Right forelimb (tissue), 1 donor: ENCODE measurements at places on chromosomes 1 and 21.
A peak's percentile ranks its signal among the peaks of the same experiment; 100 is the strongest.

GRCh38 chr1:184929711-184930202 lies 44.6 kb downstream of the NIBAN1 start:
- DNase-seq: no peak

- DNase-seq: no peak
Observed at GRCh38 chr1:221100611-221101010, 221.4 kb downstream of the HLX start.

GRCh38 chr1:182765391-182765790 lies 24.2 kb upstream of the NPL start:
- no peak for DNase-seq

DNA sequence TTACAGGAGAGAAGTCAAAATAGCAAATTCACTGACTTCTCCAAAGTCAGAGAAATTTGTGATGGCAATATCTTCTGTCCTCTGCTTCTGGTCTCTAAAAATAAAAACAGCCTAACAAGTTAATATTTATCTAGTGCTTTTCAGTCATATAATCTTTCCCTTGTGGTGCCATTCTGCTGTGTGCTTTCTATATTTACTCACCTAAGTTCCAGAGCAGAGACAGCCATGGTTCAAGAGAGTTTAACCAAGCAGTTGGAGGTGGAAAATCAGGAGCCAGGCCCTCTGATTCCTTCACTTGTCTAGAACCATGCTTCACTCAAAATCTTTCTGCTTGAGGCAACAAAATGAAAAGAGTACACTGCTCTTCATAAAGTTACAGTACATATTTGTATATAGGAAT lies 39.3 kb downstream of the BRINP2 start:
- DNase-seq: no peak

GRCh38 chr1:202237052-202237451 lies 43.5 kb downstream of the LGR6 start:
- DNase-seq: no peak

DNA sequence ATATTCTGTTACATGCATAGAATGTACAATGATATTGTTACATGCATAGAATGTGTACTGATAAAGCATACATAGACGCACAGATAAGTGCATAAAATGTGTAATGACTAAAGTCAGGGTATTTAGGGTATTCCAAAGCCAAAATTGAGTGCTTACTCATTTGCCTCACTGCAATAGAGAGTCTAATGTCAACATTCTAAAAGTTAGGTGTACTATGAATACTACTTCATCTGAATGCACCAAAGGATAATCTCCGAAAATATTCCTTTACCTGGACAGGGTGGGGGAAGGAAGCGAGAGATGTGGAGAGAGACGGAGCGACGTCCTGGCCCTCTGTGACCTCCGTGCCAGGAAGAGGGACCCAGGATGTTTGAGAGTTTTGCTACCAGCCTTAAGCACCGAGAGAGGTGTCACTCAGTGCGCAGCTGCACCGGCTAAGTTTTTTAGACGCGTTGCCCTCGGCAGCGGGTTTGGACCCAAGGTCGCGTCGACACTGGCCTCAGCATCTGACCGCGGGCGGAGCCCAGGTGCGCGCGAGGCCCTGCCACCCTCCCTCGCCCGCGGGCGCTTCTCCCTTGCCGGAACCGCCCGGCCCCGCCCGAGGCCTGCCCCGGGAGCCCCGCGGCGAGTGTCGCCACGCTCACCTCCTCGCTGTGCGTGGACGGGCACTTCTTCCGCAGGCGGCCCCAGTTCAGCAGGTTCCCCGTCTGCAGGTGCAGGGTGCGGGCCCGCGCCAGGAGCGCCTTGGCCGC lies 660 bp downstream of the GCLM start:
- DNase-seq: peak; percentile 45

GRCh38 chr1:218301217-218301616 lies 16.1 kb downstream of the RRP15 start:
- DNase-seq: no peak

GRCh38 chr21:33332143-33332542 lies 7.4 kb downstream of the IFNAR1 start:
- no peak for DNase-seq

GRCh38 chr1:34520111-34520510 lies 234.7 kb upstream of the GJB5 start:
- no peak for DNase-seq

DNA sequence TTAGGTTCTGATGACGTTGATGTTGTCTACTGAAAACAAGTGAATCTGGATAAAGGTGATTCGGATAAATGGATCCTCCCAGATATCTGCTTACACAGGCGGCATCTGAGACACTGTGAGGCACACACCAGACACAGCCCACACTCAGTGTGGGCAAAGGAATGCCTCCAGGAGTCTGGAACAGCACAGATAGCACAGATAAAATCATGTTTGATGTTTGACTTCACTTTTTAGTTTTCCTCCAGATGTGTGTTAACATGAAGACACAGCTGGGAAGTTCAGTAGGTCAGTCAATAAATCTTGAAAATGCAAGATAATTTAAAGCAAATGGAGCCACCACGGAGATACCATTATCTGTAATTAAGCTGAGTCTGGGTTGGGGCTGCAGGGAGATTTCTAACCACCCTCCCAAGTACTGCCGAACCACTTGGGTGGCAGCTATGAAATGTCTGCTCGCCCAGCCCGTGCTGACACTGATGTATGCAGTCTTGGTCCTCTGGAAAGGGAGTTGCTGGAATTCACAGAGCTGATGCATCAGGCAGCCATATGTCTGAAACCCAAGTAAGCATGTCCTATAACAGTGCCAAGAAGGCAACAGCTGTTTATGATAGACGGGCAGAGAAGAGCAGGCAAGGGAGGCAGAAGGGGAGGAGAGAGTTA lies 11.7 kb downstream of the CAPN9 start:
- peak; percentile 58 for DNase-seq

DNA sequence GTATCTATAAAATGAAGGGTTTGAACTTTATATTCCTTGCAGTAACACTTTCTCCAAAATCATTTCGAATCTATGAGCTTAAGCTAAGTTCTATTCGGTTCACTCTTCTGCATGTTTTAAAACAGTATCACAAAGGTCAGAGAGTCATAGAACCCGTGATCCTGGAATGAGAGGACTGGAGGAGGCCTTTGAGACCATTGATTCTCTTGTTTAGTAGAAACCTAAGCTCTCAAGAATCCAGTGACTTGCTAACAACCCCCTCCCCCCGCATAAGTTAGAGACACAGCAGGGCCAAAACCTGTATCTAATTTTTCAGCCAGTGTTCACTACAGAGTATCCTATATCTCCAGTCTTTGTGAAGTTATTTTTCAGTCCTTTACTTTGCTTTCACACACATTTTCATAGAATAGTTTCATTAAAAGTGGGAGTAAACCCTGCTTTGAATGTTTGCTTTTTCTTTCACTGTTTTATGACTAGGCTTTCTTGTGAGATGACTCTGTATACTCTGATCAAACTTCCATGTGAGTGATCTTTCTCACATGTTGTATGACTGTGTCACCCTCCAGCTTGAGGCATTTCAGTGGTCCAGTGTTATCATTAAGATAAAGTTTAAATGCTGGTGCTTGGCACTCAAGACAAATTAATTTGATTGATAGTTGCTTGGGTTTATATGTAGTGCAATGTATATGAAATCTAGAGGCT lies 275.4 kb upstream of the SGIP1 start:
- DNase-seq: no peak

DNA sequence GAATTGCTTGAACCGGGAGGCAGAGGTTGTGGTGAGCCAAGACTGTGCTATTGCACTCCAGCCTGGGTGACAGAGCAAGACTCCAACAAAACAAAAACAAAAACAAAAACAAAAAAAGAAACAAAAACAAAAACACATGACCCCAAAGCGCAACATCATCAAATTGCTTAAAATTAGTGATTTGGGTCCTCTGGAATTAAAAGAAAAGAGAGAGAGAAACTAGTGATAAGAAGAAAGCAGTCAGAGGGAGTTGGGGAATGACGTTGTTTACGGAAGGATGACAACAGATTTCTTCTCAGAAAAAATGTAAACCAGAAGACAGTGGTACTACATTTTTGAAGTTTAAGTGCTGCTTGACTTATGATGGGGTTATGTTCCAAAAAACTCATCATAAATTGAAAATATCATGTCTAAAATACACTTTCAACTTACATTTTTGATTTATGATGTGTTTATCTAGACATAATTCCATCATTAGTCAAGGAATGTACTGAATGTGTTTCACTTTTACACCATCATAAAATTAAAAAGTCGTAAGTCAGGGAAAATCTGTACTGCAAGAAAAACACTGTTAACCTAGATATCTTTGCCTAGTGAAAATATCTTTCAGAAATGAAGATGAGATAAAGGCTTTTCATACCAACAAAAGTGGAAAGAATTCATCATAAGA lies 88.0 kb downstream of the MT1HL1 start:
- DNase-seq: no peak

- DNase-seq: no peak
Observed at GRCh38 chr1:229768232-229768631, 142.2 kb downstream of the URB2 start.

GRCh38 chr21:33761441-33762036 lies 119.2 kb downstream of the ITSN1 start:
- DNase-seq: no peak

DNA sequence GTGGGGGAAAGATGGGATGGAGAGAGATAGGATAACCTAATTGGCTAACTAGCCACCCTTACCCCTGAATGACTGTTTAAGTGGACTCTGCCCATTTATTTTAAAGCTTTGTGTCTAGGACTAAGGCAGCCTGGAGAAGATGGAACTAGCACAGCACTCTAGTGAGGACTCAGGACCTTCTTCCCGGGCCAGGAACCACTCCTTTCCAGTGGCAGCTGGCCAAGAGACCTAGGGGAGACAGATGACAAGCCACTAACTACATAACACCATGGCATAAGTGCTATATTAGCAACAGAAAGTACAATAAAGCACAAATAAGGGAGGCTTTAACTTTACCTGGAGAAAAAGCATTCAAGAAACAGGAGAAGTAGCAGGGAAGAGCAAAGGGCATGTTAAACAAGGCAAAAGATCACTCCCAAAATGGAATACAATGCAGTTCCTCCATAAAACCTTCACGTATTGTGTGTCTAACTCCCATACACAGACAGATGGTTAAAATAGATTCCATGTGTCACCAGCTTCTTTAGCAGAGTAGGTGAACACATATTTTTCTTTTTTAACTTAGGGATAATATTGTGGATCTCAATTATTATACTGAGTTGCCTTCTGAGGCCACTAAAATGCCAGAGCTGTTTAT lies 20.6 kb downstream of the CLCA1 start:
- DNase-seq: no peak

DNA sequence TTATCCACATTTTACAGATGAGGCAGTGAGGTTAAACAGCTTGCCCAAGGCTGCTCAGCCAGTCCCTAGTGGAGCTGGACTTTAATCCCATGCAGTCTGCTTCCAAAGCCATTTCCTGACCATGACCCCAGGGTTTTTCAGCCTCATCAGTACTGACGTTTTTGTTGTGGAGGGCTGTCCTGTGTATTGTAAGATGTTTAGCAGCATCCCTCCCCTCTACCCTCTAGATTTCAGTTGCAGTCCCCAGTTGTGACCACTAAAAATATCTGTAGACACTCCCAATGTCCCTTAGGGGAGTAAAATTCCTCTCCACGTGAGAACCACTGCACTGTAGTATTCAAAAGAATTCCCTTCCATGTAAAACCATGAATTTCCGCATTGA lies 30.2 kb upstream of the C1orf105 start:
- DNase-seq: no peak

- no peak for DNase-seq
Observed at GRCh38 chr1:225917536-225917935, 6.5 kb downstream of the PYCR2 start.

DNA sequence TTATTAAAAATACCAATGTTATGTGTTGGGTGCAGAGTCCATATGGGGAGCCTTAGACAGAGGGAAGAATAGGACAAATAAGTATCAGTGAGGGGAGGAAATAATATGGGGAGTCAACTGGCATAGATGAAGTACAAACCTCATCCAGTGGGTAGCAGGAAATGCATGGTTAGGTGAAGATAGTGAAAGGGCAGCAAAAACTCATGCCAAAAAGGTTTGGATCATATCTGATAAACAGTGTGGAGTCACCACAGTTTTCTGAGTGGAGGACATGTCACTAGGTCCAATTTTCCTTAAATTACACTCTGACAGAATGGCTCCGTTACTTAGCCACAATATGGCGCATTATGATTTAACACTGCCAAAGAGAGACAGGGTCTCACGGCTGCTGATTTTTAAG lies 10.3 kb downstream of the DUSP23 start:
- no peak for DNase-seq

DNA sequence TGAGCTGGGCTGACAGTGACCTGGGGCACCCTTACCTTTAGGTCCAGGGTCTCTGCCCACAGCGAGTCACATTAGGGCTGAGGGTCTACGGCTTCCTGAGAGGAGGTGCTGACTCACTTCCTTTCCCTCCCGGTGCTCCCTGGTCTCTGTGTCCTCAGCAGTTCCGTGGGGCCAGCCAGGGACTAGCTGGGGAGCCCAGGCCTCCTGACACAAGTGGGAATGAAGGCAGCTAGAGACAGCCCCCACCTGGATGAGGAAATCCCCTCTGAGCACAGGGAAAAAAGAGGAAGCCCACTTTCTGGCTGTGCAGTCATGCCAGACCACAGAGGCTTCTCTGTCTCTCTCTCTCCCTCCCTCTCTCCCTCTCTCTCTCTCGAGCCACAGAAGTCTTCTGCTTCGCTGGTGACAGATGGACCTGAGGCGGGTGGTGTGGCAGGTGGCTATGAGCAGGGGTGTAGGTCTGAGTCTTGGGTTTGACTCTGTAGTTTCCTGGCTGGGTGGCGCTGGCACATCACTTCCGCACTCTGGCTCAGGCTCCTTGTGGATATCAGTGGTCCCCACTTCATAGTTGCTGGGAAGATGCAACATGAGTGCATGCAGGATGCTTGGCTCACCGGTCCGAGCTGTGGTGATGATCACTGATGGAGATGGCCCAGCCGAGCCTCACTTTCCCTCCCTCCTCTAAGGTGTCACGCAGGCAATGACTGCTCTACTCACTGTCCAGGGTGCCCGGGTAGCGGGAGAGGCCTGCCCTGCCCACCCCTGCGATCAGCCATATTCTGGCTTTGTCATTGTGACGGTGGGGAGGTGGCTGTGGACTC lies 3.5 kb downstream of the SLC66A1 start:
- DNase-seq: no peak

DNA sequence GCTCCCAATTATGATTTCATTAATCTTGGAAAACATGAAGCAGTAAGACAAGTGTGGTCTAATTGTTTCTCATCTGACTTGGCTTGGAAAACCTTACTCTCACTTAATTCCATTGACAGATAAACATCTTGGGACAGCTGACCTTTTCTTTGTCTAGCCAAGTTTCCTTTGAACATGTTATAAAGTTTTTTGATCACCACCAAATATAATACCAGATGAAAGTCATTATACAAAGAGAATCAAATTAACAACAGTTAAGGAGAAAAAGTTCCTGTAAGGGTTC lies 50.2 kb downstream of the ALG14 start:
- no peak for DNase-seq

- no peak for DNase-seq
Observed at GRCh38 chr1:26017606-26018005, 4.0 kb upstream of the EXTL1 start.

GRCh38 chr1:225427235-225428067 lies at the start of gene LBR:
Gene LBR, minus strand, starts transcription at chr1:225428038. Its CDS starts 3,963 bp downstream, at chr1:225424075.
- DNase-seq: peak; percentile 80
